RPMI7951 (cell line): ENCODE measurements at places on chromosomes 2 and 18.

DNA sequence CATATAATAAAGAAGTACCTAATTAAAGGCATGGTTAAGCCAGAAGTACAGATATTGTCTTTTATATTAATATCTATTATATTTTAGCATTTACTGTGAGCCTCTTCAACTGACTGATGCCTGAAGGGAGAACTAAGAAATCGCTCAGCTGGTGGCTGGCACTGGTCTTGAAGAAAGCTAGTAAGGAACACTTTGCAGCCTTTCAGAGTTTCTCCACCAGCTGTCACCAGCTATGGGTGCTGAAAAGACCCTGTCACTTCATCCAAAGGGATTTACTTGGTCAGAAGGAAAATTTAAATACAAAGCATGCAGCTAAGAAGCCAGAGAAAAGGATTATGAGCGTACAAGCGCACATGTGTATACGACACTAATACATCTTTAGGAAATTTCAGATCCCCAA is 525.9 kb downstream of the TMEM182 start:
- no peak for DNase-seq

DNA sequence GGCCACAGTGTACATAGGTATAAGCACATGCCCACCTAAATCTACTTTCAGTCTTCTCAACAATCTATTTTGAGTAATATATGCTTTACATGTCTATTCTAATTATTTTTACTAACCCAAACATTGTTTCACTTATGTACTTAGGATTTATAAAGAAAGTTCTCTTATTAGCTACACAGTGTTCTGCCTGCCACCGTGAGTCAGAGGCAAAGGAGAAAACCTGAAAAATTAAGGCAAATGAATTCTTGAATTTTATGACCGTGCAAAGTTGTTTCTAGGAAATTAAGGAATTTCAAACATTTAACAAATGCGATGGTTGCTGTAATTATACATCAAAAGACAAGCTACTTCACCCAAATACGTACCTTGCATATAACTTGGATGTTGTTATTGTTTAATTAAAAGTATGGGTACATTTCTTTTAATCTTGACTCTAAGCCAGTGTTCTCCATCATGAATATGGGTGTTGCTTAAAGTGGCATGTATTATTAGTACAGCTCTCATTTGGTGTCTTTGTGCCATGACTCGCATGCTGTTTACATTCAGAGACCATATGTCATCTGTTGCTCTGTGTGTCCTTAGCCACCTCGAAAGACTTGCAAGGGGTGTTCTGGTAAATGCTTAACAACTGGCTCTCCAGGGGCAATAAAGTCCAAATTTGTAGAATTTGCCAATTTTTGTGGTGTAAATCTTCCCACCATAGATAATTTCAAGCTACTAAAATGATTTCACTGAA is 154.3 kb upstream of the FN1 start:
- DNase-seq, result peak; percentile 29

DNA sequence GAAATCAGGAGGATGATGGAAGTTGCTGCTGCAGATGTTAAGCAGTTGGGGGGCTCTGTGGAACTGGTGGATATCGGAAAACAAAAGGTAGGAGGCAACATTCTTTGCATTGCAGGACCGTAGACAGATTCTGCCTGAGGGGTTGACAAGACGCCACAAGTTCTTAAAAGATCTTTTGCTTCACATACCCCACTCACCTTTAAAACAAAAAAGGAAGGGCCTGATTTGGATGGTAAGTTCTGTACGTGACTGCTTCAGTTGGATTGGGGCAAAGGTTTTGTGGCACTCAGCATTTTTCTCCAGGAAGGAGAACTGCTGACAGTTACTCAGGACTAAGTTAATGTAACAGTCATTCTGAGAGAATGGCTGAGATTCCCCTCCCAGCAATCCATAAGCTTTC is 5.2 kb downstream of the CNDP2 start:
- DNase-seq, result no peak

DNA sequence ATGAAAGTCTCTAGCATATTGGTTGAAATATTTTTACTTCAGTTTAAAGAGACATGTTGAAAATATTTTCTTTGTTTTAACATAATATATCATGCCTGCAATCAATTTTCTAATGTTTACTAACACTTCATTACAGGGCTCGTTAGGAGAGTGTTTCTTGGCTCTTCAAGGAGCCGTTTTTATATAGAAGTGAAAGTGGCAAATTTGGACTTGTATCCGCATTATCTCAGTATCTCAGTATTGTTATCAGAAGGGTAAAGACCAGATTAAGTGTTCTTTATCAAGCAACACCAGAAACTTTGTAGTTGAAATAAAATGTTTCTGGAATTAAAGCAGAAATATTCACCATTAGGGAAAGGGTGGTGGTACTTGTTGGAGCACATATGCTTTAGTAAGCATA is 97.8 kb downstream of the BABAM2 start:
- DNase-seq, result no peak

GRCh38 chr2:237734905-237735623 is 63.5 kb upstream of the RBM44 start:
- DNase-seq, result no peak

DNA sequence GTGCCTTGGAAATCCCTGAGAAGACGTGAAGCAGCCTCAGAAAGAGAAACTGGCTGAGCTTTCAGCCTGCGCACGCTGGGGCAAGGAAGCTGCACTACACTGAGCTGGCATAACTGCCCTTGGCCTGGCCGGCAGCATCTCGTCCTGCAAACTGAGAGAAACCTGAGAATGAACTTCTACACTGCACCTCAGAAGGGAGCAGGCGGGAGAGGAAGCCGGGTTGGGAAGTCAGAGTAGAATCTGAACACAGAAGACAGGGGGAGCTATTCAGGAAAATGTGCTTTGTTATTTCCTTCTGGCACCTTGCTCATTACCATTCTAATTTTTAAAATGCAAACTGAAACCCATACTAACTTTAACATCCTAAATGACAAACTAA is 70.9 kb downstream of the ZEB2 start:
- DNase-seq, result no peak

DNA sequence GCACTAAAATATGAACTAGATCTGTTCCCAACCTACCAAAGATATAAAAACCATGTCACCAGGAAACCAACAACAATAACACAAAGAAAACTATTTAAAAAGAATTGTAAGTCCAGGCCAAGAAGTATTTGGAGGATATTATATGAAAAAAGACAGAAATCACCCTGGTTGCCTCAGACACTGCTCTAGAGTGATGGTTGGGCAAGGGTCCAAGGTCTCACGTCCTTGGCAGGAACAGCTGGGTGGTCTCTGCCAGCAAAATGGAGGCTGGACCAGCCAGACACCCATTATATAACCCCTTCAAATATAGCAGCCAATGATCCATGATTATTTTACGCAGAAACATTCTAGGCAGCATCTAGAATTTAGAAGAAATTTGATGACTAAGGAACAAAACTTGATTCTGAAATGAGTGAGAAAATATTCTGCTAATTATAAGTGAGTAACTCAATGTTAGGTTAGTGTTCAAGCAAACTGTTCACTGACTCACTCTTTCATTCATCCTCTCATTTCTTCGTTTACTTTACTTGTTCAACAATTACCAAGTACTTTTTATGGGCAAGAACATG is 35.4 kb downstream of the MRPL35 start:
- DNase-seq, result no peak

GRCh38 chr2:167790781-167791450 is 456.5 kb downstream of the STK39 start:
- no peak for DNase-seq

- no peak for DNase-seq
These were observed 197.3 kb downstream of the DCC start for GRCh38 chr18:52537261-52537660.

- DNase-seq, result no peak
These were observed 84.5 kb upstream of the SNTG2 start for GRCh38 chr2:866009-866680.

- no peak for DNase-seq
These were observed 121.5 kb downstream of the LPIN1 start for GRCh38 chr2:11867926-11868325.

DNA sequence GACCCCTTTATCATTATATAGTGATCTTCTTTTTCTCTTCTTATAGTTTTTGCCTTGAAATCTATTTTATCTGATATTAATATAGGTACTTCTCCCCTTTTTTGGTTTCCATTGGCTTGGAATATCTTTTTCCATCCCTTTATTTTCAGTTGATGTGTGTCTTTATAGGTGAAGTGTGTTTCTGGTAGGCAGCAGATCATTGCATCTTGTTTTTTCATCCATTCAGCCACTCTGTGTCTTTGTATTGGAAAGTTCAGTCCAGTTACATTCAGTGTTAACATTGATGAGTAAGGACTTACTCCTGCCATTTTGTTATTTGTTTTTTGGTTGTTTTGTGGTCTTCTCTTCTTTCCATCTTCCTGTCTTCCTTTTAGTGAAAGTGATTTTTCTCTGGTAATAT is 133.4 kb downstream of the DIS3L2 start:
- DNase-seq, result no peak

- no peak for DNase-seq
These were observed 367.6 kb upstream of the CWC22 start for GRCh38 chr2:180374502-180375281.

GRCh38 chr2:149597050-149597667 is 9.6 kb upstream of the MMADHC start:
- no peak for DNase-seq

DNA sequence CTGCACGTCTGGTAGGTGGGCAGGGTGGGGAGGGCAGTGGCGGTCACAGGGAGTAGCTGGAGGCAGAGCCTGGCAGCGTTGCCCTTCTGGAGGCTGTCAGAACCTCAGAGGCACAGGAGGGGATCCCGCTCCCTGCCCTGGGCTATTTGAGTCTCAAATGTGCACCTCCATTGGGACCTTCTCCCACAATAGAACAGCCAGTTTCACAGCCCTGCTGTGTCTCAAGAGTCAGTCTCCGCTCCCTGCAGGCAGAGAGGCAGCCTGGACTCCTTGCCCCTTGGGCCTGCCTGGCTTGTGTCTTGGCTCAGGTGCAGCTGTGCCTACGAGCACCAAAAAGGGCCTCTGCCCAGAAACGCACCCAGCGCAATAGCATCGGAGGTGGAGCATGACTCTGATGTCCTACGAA is 57.4 kb downstream of the FAM168B start:
- no peak for DNase-seq
